Transverse colon (tissue), 4 donors: ENCODE measurements at places on chromosomes 3 and 15.

DNA sequence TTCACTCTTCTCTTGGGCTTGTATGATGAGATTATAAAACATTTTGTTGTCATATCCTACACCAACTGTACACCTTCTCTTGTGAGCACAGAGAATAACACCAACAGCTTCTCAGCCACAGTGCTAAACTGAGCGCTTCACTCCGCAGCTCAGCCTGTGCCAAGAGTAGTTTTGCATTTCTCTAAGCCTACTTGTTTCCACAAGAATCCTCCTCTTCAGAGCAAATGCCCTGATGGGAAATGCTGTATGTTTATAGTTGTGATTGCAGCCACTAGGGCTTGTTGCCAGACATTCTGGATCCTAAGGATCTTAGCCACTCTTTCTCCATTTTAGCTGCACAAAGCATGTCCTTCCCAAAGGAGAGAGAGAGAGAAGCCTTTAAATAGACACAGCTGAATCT, 138.8 kb upstream of the PLXND1 start:
- peak; percentile 11 for DNase-seq

DNA sequence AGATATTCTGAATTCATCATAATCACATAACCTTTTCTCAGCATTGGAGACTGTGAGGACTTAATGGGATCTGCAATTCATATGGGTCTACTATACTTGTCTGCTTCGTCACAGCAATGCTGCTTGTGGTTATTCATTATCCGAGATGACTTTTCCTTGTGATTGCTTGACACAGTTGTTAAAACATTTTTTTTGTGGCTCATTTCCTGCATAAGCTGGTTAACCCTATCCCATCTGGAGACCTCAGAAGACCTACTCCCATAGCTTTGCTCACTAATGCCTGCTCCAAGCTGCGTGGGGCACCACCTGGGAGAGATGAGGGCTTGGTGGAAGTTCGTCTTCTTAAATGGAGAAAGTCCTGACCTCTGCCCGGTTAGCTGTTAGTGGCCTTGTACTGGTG, 360.8 kb downstream of the CHST2 start:
- no peak for DNase-seq

- DNase-seq = peak; percentile 52
Measured at GRCh38 chr15:100918690-100919480, at the start of gene LRRK1. LRRK1 (plus strand) TSS chr15:100919357; CDS start chr15:100924633, 5,276 bp downstream.

DNA sequence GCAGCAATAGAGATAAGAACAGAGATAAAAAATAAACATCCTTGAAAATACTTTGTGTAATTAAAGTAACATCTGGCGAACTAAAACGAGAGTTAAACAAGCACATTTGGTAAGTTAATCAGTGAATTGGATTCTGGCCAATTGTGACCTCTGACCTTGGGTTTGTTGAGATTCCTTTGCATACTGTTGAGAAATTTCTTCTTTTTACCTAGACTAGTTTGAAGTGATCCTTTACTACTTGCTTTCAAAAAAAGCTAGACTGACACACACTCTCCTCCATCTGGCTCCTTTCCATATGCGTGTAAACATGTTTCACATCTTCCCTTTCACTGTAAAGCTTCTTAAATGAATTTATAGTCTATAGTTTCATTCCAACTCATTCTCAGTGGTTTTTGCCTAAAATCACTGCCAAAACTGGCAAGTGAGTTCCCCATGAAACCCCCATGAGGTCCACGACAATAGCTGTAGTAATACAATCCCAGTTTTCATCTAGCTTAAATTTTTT, 17.3 kb upstream of the GBE1 start:
- DNase-seq = no peak

DNA sequence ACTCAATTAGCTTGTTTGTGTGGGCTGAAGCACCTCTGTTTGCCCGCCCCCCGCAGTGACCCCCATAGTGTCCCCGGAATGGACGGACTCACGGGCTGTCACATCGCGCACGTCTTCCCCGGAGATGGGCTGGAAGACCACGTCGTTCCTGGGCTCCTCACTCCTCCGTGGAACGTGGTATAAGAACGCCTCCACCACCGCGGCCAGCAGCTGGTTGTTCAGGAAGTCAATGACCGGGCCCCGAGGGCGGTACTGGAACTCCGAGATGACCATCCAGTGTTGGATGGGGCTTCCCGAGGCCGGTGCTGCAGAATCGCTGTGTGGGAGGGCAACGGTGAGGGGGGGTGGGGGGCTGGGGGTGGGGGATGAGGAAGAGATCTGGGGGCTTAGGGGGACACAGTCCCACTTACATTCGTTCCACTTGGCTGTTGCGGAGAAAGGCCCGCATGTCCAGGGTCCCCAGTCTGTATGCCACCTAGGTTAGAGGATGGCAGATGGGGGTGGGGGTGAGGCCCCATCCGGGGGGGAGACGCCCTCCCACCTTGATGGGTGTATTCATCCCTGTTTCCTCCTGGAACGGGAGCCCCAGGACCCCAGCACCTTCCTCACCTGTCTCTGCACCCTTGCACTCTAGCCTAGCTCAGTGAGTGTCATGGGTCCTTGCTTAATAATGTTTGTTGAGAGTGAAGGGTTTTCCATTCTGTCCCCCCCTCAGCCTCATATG, 30.2 kb downstream of the MUC20 start:
- no peak for DNase-seq

- no peak for DNase-seq
Measured at GRCh38 chr15:57309856-57310760, 66.2 kb upstream of the CGNL1 start.

DNA sequence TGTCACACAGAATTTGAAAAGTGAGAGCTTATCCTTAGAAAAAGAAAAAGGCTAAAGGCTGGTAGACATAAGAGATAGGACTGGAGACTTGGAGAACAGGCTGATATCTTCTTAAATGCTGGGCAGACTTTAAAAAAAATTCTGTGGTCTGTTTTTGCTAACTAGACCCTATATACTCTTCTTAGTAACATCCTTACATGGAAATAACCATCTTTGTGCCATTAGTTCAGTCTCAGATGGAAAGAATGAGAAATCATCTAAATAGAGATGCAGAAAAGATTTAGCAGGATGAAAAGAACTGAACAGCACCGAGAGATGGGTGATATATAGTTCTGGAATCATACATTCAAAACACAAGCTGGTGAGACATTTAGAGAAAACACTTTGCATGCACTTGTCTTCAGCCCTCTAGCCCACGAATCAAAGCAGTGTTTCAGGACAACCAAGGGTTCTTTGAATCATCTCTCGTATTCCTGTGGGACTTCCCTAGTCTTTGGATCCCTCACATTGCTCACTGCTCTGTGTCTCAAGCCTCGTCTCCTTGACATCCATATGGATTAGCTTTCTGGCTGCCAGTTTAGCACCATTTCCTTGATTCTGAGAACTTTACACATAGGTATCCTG, 93.0 kb upstream of the LYSMD4 start:
- no peak for DNase-seq

DNA sequence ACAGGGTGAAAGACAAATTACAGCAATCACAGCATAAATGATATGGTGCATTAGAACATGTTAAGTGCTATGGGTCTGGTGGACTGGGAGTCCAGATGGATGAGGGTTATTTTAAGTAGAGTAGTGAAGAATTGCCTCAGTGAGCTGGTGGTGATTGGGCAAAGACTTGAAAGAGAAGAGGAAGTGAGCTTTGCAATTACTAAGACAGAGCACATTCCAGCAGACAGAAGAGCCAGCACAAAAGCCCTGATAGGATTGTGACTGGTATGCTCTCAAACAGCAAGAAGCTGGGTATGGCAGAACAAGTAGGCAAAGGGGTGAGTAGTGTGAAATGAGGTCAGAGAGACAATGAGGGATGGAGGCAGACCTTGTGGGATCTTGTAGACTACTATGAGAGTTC, 2.1 kb upstream of the ACKR4 start:
- no peak for DNase-seq

DNA sequence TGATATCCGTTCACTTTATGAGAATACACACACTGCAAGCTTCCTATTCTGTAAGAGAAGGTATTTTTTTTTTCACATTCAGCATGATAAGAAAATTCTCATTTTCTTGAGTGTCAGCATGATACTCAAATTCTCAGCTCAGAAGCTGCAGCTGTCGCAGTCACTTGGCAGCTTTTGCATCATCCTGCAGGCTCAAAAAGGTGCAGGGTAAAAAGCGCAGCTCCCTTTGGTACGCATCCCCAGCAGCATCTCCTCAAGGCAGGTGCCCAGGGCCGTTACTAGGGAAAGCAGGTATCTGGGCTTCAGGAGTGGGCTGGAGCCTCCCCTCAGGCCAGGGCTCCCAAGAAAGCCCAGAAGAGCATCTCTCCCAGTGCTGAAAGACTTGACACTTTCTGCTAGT, 22.3 kb downstream of the LNP1 start:
- no peak for DNase-seq

DNA sequence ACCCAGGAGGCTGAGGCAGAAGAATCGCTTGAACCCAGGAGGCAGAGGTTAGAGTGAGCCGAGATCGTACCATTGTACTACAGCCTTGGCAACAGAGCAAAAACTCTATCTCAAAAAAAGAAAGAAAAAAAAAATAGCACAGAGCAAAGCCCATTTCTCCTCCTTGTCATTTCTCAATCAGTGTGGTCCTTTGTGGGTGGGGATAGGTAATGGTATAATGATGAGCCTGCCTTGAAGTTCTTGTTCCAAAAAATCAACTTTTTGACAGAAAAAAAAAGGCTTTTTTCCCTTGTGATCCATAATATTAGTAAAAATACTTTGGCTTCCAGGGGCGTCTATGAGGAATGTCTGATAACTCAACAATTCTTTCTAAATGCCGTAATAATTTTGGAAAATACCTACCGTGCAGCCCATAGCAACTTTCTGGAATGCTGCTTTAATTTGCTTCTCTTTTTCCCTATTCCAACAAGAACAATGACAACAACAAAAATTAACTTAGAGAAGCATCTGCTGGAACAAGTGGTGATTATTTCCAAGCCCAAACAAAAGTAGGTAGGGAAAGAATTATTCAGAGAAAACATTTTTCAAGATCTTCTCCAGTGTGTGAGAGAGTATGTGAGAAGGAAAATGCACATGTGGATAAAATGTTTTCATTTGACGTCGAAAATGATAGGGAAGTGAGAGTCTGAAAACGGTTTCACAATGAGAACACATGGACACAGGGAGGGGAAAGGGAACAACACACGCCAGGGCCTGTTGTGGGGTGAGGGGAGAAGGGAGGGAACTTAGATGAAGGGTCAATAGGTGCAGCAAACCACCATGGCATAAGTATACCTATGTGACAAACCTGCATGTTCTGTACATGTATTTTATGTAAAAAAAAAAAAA, 337.8 kb downstream of the RBMS3 start:
- DNase-seq = no peak

- no peak for DNase-seq
Measured at GRCh38 chr15:35885870-35886269, 339.9 kb upstream of the DPH6 start.

DNA sequence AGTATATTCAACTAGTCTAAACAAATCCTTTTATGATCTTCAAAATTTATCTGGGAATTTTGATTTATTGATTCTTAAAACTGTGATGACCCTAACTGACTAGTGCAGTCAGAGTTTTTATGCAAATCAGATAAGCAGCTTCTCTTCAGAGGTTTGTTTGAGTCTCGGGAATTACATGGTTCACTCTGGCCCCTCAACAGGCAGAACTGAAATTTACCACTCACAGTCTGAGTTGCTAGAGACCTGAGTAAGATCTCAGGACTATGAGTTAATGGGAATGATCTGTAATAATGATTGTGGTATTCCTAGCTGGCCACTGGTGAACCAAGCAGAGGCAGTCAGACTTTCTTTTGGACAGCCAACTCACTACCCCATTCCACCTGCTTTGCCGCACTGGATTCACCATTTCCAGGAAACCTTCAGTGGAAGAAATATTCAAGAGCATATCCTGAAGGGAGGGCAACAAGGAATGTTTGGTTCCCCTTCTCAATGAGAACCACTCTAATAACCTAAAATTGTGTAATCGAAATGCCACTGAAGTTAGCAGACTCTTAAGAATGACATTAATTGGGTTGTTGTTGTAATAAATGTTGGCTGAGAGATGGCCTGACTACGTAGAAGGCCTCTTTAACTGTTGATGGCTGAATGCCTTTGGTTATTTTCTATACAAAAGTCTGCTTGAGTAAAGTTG, 11.5 kb upstream of the DNAJC13 start:
- no peak for DNase-seq

- DNase-seq = no peak
Measured at GRCh38 chr3:10723991-10724390, 92.0 kb upstream of the SLC6A11 start.
